ENCODE measurements at places on chromosomes 2 and 18.

- no peak for DNase-seq
Measured at GRCh38 chr18:78421392-78421791, 558.2 kb upstream of the SALL3 start.

DNA sequence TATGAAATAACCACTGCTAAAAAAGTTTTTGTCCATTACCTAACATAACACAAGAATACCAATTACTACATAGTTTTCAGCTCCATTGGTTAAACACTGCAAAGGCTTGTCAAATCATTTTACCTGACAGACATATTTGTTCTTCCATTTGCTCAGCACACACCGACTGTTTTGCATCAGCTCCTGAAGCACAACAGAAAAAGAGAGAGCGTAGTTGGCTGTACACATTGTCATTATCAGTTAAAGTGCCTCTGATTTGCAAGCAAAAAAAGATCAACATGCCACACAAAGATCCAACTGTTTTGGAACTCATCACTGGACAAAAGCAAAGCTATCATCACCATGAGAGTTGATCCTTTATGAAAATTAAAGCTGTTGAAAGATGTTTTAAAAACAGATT, 103.8 kb downstream of the WDPCP start:
- DNase-seq: no peak

GRCh38 chr2:73033766-73034381, 37.6 kb downstream of the SFXN5 start:
- no peak for DNase-seq

DNA sequence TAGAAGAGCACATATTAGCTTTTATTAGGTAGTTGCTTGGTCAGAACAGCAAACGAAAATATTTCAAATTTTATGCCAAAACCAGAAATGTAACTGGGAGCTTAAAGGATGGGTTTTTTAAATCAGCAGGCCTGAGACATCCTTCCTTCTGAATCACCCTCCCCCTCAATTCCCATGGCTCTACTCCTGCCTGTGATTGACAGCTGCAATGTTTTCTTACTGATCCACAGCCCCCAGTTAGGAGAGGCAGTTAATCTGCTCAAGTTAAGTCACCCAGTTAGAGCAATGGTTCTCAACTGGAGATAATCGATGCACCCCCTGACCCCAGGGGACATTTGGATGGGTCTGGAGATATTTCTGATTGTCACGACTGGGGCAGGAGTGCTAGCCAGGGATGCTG, 24.9 kb downstream of the KCTD18 start:
- no peak for DNase-seq

DNA sequence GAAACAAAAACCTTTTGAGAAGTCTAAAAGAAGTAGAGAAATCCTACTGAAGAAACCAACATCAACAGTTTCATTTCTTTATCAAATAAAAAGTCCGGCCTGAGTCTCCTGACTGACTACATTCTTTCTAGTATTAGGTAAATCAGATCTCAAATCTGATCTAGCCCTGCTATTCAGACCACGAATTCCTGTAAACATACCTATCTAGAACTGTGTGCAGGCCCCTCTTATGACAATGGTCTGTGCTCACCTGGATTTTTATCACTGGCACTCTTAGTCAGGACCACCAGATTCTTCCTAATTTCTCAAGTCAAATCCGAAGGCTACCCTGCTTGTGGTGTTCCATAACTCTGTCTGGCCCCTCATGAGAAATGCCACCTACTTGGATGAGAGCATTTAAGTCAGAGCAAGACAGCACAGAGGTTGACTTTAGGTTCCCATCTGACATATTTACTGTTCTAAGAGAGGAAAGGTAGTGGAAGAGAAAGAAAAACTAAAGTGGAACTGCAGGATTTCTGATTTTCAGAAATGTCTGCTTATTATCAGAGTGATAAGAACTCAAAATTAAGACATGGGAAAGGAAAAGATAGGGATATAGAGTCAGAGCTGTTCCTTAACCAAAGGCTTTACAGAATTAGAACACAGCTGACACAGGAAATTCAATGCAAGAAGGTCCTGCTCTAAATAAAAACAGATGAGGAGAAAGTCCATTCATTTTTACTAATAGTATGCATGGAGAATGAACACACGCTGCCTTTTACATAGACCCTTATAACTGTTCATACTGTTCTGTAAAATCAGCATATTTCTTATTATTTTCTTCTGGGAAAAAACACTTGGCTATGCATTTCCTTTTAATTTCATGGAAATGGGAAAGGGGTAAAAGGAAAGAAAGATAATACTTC, 56.5 kb downstream of the SLC8A1 start:
- no peak for DNase-seq

GRCh38 chr2:223113161-223113560, 61.2 kb downstream of the KCNE4 start:
- no peak for DNase-seq

DNA sequence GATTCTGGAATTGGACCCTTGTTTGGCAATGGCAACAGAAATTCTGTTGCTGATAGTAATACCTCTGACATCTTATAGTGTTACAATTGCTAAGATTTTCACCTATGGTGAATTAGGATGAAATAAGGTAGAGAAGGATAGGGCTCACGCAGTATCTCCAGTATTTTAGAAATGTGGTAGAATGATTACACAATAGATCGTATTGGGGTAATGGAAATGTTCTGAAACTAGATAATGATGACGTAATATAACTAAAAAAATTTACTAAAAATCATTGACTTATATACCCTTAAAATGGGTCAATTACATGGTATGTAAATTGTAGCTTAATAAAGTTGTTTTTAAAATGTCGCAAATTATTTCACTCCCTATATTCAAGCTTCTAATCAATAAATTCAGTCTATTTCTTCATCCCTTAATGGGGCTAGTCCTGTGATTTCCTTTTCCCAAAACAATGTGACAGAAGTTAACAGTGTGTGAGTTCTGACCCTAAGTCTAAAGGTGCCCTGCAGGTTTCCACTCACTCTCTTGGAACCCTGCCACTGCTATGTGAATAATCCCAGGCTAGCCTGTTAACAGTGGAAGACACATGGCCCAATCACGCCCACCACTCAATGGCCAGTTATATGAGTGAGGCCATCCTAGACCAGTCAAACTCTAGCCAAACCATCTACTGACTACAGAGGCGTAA, 31.2 kb downstream of the USP37 start:
- no peak for DNase-seq

DNA sequence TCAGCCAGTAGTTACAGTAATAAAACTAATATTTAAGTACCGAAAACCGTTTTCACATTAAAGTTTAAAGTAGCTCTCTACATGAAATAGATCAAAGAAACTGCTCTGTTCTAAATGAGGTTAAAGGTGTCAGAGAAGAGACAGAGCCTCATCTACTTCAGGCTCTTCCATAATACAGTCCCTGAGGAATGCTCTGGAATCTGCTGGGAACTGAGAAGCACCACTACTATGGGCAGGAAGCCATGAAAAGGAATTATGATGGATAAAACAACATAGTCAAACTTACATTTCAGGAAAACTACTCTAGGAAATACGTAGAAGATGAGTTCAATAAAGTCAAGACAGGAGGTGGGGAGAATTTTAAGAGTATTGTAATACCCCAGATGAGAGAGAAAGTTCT, 60.0 kb downstream of the ROCK1 start:
- no peak for DNase-seq

GRCh38 chr2:171160956-171161740, 455 bp upstream of the TLK1 start:
- DNase-seq: peak; percentile 64

DNA sequence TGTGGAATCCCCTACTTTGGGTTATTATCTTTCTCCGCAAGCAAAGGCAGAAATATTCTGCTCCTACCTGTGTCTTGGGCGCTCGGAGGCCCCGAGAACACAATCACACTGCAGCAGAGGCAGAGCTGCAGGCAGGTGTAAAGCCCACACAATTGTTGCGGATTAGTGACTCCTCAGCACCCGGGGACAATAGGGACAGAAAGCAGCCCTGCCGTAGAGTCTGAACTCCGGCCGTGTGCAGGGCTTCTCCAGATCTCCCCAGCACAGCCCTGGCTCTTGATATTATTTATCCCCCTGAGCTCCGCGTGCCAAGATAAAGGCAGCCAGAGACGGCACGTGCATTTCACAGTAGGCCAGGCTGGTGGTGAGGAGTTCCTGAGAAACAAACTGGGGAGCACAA, 229.2 kb downstream of the EN1 start:
- DNase-seq: no peak

DNA sequence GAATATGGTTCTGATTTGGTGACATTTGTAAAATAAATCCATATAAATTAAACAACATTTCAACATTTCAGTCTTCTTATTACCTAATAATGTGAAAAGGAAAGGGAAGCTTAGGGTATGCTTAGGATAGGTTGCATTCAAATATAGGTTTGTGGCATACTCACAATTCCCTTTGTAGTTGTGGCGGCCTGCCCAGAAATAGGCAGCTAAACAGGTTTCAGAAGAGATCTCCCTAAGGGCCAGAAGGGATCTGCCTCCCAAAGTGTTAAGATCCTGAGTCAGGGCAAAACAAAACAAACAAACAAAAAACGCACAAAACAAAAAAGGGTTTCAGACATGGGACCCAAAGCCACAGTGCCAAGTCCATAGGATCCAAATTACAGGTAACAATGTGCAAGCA, 41.4 kb upstream of the TCF7L1 start:
- no peak for DNase-seq

DNA sequence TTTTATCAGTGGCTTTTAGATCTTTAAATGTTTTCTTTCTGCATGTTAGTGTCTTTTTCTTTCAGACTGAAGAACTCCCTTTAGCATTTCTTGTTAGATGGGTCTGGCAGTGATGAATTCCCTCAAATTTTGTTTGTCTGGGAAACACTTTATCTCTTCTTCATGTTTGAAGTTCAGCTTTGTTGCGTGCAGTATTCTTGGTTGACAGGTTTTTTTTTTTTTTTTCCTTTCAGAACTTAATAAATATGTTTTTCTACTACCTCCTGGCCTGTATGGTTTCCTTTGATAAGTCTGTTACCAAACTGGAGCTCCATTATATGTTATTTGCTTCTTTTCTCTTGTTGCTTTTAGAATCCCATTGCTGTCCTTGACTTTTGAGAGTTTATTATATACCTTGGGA, 89.8 kb upstream of the ACKR3 start:
- DNase-seq: no peak

GRCh38 chr2:239266779-239267287, 134.0 kb downstream of the HDAC4 start:
- no peak for DNase-seq

- no peak for DNase-seq
Measured at GRCh38 chr2:240561325-240561971, 1.3 kb downstream of the DUSP28 start.

DNA sequence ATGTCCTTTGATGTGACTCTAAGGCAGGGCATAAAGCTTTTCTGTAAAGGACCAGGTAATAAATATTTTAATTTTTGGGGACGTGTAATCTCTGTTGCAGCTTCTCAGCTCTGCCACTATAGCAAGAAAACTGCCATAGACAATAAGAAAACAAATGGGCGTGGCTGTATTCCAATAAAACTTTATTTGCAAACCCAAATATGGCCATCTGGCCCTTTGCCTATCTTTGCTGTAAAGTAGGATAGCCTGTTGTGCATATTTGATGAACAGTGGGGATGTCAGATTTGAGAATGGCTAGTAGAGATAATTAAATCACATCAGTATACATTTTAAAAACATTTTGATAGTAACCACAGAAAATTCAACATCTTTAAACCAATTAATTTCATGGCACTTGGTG, 95.6 kb upstream of the NOSTRIN start:
- DNase-seq: no peak

- DNase-seq: no peak
Measured at GRCh38 chr2:225164401-225165050, 122.3 kb upstream of the DOCK10 start.

GRCh38 chr2:9085353-9085752, 81.9 kb upstream of the MBOAT2 start:
- no peak for DNase-seq

DNA sequence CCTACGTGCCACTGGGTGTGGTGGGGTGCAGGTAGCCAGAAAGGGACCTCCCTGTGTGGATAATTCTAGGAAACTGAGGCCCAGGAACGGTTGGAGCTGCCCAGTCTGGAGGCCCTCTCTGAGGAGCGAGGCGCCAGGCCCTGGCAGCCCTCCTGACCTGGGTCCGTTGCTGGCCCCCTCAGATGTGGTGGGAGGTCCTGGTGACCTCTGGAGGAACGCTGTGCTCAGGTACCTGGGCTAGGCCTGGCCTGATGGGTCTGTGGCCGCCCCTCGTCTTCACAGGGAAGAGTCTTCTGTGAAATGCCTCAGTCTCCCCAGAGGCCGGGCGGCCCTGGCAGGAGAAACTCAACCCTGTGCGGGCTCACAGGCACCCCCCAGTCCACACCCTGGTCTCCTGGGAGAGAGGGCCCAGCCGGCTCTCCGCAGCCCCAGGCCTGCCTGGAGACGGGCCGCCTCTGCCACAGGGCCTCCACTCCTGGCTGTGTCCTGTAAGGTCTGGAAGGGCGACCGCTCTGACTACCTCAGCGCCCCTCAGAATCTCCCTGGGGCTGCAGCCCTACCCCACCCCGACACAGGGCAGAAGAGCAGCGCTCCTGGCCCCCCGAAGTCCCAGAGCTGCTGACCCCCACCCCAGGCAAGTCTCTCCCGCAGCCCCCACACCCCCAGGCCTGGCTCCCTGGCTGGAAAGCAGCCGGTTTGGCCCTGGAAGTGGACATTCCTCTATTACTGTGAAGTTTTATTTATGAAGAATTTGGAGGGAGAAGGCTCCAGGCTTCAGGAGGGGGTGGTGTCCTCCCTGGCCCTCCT, 3.7 kb downstream of the B3GNT7 start:
- no peak for DNase-seq

GRCh38 chr2:238145046-238145445, 6.6 kb downstream of the KLHL30 start:
- DNase-seq: no peak

GRCh38 chr18:51236225-51236624, 38.7 kb upstream of the MEX3C start:
- no peak for DNase-seq

DNA sequence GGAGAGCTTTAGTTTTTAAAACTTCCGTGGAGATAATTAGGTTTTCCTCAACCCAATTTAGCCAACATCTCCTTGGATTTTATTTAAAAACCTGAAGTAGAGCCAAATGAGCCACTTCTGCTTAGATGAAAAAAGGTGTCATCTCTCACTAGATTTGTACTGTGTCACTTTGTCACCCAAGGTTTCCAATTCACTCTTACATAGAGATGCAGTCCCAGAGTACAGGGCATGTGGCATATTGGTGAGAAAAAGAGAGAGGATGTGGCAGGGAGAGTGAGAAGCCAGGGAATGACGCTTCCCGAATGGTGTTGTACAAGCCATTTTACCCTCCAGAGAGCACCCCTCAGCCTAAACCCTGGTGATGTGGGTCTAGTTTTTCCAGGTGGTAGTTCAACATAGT, 44.4 kb upstream of the CTLA4 start:
- no peak for DNase-seq

GRCh38 chr2:173502296-173502695, 147.6 kb downstream of the CDCA7 start:
- no peak for DNase-seq

DNA sequence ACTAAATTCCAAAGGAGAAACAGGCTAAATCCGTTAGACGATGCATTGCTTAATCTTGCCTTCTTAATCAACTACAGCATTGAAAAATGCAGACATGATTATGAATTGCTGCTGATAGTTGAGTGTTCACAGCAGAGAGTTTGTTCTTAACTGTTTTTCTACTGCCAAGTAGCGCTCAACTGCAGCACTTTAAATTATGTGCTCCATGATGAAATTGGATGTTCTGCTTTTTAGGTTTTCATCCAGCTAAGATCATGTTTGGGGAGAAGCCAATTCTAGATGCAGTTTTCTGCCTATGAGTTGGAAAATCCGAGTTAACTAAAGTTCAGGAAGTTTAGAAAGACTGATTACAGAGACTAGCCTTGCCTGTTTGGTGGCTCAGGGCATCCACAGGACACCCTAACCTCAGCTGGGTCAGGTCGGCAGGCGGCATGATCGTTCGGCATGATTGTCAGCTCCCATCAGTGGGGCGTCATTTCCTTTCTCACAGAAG, 119.4 kb upstream of the PIEZO2 start:
- peak; percentile 97 for DNase-seq

Measured in skin of body (tissue), 3 donors.